Neural crest cell (in vitro differentiated cells): ENCODE measurements at places on chromosomes 13 and 19.

DNA sequence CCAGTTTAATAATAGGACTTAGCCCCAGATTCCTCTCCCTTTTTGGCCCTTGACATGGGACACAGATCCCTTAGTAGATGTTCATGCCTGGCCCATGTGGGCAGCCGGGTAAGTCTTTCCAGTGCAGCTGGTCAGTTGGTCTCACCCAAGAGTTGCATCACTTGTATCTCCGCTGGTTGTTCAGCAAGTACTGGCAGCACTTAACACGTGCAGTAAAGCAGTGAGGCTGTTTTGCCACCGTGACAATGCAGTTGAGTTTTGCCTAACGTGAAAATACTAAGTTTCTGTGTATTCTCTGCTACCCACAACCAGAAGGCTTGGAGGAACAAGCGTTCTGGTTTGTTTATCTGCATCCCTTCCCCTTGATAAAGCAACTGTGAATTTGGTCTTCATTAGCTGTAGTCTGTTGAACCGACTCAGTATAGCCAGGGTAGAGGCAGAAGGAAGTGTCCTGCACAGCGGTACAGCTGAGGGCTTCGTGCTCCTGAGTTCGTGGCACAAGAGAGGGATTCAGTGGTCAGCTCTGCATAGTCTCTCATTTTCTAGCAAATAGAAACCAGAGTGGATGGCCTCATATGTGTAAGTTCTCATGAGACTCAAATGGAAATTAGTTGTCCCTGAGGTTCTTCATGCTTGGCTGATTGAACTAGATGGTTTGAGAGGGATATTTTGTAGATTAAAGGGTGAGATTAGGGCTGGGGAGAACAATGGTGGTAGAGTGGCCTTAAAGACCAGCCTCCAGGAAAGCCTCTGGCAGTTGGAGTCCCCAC lies 50.3 kb downstream of the ARHGEF7 start:
- no peak for DNase-seq

- no peak for DNase-seq
These were observed 21.7 kb downstream of the RFX2 start for GRCh38 chr19:6088602-6089049.

DNA sequence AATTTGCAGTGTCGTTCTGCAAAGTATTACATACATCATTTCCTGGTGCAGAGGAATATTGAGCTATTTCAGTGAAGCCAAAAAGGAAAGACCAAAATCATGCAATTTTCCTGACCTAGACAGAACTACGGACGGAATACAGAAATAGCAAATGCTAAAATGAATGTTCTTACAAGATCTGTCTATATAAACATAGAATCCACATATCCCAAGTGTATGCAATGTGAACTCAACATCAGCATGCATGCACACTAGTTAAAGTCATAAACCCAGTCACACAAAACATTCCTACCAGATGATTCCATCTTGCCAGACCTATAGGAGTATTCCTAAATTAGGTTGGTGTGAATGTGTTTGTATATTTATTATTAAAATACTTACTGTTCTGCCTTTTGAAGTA lies 383.7 kb upstream of the ZNF507 start:
- no peak for DNase-seq

DNA sequence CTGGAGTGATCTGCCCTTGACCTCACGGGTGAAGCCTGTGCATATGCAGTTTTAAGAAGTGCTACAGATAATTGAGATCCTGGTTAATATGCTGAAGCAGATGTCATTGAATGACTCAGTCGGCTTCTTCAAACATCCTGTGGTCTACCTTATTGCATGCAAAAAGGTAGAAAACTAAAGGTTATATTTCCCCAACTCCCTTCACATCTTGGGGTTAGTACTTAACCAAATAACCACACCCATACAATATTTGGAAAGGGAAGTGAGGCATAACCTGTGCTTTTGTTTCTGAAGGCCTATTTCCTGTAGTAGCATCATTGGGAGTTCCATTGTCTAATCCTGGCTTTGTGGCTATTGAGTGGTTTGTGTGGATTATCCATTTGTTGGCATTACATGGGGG lies 58.3 kb downstream of the RAP2A start:
- DNase-seq, result no peak
